ENCODE measurements at places on chromosomes 5 and 9.

DNA sequence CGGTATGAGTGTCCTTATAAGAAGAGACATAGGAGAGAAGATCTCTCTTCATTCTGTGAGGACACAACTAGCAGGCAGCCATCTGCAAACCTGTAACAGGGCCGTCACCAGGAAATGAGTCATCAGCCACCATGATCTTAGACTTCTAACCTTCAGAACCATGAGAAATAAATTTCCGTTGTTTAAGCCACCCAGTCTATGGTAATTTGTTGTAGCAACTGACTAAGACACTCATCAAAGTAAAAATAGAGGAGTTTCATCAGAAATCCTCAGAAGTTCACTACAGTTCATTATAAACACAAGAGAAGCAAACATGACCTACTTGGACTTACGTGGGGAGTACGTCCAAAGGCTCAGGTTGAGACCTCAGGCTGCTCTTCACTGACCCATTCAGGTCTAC, 357.7 kb downstream of the SEMA5A start:
- DNase-seq = no peak

DNA sequence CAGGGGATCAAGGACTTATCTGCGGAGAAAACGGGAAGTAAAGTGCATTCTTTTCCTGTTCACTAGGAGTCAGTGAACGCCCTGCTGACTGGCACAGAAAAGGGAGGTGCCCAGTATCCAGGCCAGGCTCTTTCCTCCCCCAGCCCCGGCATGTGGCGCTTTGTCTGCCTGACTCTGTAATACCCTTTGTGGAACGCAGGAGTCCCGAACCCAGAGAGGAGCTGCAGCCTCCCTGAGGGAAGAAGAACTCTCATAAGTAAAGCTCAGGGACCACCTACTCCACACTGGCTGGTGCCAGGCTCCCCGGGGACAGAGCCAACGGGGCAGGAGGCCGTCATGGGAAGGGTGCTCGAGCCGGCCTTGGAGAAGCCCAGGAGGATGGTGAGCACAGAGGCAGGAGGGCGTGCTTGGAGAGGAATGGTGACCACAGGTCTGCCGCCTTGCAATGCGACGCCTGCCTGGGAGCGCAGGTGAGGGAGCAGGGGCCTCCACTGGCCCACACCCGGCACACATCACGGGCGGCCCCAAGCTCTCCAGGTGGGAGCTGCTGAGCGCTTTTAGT, 31.5 kb downstream of the VAV2 start:
- no peak for DNase-seq

GRCh38 chr5:133642153-133642722, 29.9 kb upstream of the FSTL4 start:
- DNase-seq = no peak

- no peak for DNase-seq
Observed at GRCh38 chr9:13151489-13151888, 128.0 kb downstream of the MPDZ start.

- peak; percentile 68 for DNase-seq
Observed at GRCh38 chr9:36995927-36996705, 38.0 kb downstream of the PAX5 start.

DNA sequence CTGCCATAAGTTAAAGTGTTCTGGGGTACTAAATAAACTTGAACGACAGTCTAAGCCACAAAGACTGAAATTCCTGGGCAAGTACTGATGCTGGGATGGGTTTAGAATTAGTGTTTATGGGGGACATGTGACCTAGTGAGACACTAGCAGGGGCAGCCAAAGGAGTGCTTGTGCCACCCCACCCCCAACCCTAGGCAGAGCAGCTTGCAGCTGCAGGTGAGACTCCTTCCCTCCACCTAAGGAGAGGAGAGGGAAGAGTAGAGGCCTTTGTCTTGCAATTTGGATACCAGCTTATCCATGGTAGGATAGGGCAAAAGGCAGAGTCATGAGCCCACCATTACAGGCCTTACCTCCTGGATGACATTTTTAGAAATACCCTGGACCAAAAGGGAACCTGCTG, 28.7 kb upstream of the PDE4D start:
- no peak for DNase-seq

DNA sequence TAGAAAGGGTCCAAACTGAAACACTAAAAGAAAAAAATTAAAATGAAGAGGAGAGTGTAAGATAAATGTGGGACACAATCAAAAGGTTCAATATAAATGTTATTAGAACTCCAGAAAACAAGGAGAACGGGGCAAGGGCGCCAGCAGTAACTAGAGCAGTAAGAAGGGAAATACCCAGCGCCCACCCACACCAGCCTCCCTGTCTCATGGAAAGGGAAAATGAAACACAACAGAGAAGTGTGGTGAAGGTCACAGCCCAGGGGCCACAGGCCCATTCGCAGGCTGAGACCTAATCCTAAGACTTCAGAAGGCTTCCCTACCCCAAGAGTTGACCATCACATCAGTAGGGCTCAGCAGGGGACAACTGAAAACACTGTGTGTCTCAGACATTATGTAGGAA, 45.8 kb upstream of the CLK4 start:
- DNase-seq = no peak

- DNase-seq = no peak
Observed at GRCh38 chr5:2149195-2149539, 266.4 kb upstream of the IRX4 start.

GRCh38 chr5:6183391-6184390, 194.7 kb downstream of the MED10 start:
- no peak for DNase-seq

GRCh38 chr9:90645721-90646120, 3.1 kb upstream of the DIRAS2 start:
- no peak for DNase-seq

DNA sequence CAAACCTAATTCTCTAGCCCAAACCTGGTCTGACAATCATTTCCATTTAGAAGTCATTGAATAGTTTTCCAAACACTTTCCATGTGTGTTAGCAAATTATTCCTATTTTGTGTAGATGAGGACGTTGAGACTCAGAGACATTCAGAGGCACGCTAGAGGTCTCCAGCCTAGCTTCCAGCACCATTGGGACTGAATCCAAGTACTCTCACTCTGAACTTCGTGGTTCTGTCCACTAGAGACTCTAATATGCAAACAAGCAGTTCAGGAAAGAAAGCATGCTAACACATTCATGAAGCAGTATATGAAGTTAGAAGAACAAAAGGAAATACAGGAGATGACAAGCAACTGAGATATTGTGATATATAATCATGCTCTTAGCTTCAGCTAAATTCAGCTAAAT, 354.8 kb downstream of the NTRK2 start:
- no peak for DNase-seq

- no peak for DNase-seq
Observed at GRCh38 chr5:56761151-56761885, 54.0 kb upstream of the MAP3K1 start.

GRCh38 chr9:34010979-34011378, 37.7 kb downstream of the UBAP2 start:
- no peak for DNase-seq

- DNase-seq = no peak
Observed at GRCh38 chr5:39049315-39049714, 24.9 kb downstream of the RICTOR start.

- no peak for DNase-seq
Observed at GRCh38 chr9:108444400-108445358, 411.1 kb downstream of the ACTL7B start.

- no peak for DNase-seq
Observed at GRCh38 chr9:71249729-71250317, 128.4 kb upstream of the TRPM3 start.

Measured in H1 (cell line).